Amniotic epithelial cell (primary cell): ENCODE measurements at places on chromosomes 12 and 14.

DNA sequence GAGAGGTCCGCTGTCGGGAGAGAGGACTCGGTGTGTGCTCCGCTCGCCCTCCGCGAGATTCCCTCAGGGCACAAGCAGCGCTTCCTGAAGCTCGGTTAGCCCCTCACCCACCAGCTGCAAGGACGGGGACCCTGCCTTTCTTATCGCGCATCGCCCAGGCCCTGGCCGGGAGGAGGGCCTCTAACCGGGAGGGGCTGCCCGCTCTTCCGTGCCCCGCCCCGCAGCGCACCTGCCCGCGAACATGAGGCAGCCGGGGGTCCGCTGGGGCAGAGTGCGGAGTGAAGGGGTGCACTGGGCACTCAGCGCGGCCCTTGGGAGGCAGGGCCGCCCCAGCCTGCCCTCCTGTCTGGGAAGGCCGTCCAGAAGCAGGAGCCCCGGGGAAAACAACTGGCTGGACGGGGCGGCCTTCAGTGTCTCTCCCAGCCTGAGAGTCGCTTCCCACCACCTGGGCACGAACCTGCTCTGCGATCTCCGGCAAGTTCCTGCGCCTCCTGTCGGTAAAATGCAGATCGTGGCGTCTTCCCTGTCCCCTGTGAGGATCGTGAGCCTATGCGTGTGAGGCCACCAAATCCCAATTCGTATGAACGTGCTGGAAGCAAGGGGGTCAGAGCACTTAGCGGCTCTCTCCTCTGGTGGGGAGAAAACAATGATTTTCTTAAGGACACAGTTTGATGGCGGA lies 28.0 kb upstream of the ADIPOR2 start:
- DNase-seq = peak; percentile 30

GRCh38 chr14:88379706-88380343 lies 5.6 kb upstream of the SPATA7 start:
- DNase-seq = no peak

GRCh38 chr14:51173863-51174262 lies 66.2 kb upstream of the TMX1 start:
- DNase-seq = no peak

GRCh38 chr14:64235652-64236640 lies 58.2 kb downstream of the ESR2 start:
- no peak for DNase-seq

DNA sequence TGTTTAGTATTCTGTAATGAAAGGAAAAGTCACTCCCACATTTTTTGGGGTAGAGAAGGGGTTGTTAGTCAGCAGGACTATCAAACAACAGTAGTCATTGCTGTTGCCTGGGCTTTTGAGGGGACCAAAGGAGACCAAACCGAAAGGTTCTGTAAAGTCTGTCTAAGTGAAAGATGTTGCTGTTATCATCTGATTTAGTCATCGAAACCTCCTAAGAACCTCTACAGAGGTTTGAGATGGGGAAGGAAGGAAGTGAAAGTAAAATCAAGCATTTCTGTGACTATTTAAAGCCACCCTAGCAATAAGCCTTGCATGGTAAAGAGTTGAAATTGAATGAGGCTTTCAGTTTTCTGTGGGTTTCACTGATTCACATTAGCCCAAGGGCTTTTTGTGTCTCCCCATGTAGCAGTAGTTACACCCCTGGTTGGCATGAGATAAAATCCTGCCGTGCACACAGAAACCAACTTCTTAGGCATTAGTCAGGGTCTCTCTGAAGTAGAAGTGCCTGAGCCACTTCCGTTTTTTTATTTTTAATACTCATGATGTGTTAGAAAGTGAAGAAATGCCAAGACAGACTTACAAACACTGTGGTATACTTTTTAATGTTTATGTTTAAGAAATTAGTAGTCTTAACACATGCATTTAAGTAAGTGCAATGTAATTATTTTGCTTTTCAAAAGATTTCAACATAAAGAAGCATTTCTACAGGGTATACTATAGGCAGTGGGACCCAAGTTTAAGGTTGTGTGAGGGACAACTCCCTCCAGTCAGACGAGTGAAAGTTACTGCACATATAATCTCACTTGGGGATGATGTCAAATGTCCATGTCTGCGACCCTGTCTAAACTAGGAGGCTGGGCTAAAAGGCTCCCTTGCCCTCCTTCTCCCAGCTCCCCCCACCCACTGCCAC lies 50.4 kb downstream of the DYRK2 start:
- peak; percentile 22 for DNase-seq
